H4 (cell line): ENCODE measurements at places on chromosomes 2 and 18. TPM values are rescaled to one million over a fixed set of nuclear protein-coding genes. Genes with fewer than 3 reads are reported as not detected.

Gene NXPH2
- 0.80 and 3.2 TPM in 2 replicates for total RNA-seq

GRCh38 chr18:11873670-11874340 lies 22.6 kb downstream of the CHMP1B start:
- no peak for DNase-seq

DNA sequence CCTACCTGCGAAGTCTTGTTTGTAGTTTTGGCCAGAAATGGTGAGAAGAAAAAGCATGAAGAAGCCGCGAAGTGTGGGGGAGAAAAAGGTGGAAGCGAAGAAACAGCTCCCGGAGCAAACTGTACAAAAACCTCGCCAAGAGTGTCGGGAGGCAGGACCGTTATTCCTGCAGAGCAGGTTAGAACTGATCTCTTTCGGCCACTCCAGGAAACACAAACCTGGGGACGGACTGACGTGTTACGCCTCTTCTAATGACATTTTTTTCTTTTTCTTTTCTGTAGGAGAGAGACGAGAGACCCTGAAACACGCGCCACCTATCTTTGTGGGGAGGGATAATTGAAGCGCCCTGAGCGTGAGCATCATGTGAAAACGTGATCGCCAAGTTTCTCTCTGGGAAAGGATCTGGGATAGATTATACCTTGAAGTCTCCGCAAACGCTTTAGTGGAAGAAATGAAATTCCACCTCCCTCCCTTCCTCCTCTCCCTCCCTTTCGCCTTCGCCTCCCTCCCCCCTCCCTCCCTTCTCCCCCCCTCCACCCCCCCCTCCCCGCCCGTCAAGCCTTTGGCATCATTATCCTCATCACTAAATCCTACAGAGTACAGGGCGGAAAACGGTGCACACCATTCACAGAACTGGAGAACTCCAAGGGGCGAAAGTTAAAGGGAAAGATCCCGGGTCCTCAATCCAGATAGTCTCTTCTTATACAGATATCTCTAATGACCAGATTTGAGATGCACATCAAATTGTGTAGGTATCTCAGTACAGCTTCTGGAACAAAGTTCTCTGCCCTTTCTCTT lies at the start of gene ZEB2:
Gene ZEB2, minus strand, starts transcription at position 186 of the 798 bp plus-strand sequence. CDS start 2,769 bp downstream, outside the sequence.
- DNase-seq, result peak; percentile 90

DNA sequence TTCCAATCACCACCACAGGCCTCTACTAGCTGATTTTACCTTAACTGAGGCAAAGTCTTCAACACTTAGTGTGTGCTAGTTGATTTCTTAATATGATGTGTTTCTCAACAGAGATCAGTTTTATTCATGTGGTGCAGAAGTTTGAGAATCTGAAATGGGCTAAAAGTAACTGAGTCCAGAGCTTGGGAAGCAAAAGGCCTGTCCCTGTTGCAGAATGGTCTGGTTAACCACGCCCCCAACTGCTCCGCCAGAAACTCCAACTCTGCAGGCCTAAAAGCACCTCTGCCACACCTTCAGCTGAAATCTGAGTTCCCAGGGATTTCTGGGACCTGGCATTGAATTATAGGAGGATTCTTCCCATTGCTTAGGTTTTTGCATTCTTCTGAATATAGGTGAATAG lies 44.9 kb downstream of the TWIST2 start:
- DNase-seq, result no peak

Gene SRBD1
- total RNA-seq, result 14.4 and 15.5 TPM in 2 replicates

- no peak for DNase-seq
Measured at GRCh38 chr18:8726963-8727705, 21.8 kb downstream of the MTCL1 start.

DNA sequence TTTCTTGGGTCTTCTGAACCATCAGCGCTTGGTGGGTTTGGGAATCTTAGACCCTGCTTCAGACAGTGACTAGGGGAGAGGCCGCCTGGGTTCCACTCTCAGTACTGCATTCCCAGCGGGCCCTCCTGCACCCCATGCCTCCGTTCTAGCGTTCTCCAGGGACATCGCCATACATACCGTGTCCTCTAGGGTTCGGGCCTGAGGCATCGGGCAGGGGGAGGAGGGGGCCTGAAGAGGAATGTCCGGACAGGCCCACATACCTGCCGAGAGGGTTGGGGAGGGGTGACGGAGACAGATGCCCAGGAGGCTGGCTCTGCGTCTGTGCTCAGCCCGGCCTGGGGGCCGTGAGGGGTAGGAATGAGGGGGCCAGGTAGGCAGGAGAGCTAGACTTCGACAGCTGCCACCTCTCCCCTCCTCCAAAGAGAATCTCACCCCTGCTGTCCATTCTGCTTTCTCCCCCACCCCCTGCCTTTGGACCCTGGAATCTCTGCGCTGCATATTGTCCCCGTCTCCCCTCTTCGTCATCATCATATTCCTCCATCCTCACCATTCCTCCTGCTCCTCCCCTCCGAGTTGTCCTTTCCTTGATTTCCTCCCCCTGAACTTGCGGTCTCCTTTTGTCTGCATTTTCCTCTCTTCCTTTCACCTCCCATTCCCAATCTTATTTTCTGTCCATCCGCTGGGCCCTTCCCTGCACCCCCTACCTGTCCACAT lies 7.8 kb upstream of the WNT10A start:
- DNase-seq, result no peak

- peak; percentile 42 for DNase-seq
Measured at GRCh38 chr2:73111073-73112025, 1.4 kb downstream of the RAB11FIP5 start.

GRCh38 chr18:3499501-3499900 lies 49.5 kb downstream of the TGIF1 start:
- DNase-seq, result no peak

Gene CCDC85A
- 0.14 TPM in 1 of 2 replicates, not detected in the other for total RNA-seq

- no peak for DNase-seq
Measured at GRCh38 chr2:127984551-127984950, 43.3 kb downstream of the SAP130 start.

Gene C2orf72
- total RNA-seq, result 0.75 and 1.4 TPM in 2 replicates

Gene FOXI3
- total RNA-seq, result not detected in 2 replicates

Gene C2orf15
- 0.37 and 3.8 TPM in 2 replicates for total RNA-seq

Gene ALPG
- total RNA-seq, result not detected in 2 replicates

DNA sequence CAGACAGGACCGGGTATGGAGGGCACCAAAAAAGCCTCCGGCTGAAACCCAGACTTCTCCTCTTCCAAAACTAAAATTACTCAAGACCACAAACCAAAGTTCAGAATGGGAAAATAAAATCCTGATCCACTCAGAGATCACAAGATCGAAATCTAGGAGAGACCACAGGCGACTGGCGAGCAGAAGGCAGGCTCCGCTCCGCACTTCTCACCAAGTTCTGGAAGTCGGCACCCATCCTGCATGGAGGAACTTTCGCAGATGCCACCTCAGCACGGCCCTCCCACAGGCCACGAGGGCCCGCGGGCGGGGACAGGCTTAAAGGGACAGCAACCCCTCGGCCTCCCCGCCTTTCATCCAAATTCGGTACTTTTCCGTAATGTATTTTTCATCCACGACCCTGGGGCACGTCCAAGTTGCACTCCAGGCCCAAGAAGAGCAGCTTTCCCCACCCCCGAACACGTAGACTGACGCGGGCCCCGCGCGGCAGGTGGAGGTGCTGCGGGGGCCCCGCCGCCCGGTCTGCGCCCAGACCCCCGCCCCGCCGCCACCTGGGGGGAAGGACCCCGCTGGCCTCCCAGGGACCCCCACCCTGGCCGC lies 43.7 kb downstream of the HDLBP start:
- DNase-seq, result peak; percentile 63

GRCh38 chr18:49920731-49921130 lies 107.4 kb upstream of the ACAA2 start:
- DNase-seq, result peak; percentile 32

- DNase-seq, result no peak
Measured at GRCh38 chr18:50849419-50849821, 29.5 kb upstream of the ME2 start.

DNA sequence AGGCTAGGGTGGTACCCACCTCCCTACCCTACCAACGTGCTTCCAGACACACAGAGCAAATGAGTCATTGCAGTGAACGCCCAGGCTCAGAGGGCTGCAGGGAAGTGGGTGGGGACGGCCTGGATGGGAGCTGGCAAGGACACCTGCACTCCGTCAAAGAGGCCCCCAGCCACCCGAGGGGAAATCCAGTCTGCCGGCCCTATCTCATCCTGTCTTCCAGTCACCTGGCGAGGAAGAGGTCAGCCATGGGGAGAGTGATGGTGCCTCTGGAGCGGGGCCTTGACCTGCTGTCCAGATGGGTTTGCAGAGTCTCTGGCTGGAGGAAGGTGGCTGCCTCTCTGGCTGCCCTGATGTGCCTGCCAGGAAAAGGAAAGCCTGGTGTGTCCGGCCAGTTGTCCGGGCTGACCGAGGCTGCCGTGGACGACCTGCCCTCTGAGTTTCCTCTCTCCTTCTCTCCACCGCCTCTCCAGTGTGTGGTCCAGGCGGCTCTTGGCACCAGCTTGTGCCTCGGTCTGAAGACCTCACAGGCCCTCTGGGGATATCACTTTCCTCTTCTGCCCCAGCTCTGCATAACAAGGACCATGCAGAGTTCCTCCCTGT lies 209.7 kb upstream of the COPS8 start:
- peak; percentile 39 for DNase-seq

GRCh38 chr2:200226451-200227426 lies 79.8 kb upstream of the SPATS2L start:
- no peak for DNase-seq

Gene INO80C
- total RNA-seq, result 3.2 and 4.9 TPM in 2 replicates

Gene PLCL1
- 0.19 and 0.31 TPM in 2 replicates for total RNA-seq

- no peak for DNase-seq
Measured at GRCh38 chr2:15557887-15558311, 3.2 kb downstream of the NBAS start.

Gene TRAF3IP1
- 1.8 and 7.4 TPM in 2 replicates for total RNA-seq

DNA sequence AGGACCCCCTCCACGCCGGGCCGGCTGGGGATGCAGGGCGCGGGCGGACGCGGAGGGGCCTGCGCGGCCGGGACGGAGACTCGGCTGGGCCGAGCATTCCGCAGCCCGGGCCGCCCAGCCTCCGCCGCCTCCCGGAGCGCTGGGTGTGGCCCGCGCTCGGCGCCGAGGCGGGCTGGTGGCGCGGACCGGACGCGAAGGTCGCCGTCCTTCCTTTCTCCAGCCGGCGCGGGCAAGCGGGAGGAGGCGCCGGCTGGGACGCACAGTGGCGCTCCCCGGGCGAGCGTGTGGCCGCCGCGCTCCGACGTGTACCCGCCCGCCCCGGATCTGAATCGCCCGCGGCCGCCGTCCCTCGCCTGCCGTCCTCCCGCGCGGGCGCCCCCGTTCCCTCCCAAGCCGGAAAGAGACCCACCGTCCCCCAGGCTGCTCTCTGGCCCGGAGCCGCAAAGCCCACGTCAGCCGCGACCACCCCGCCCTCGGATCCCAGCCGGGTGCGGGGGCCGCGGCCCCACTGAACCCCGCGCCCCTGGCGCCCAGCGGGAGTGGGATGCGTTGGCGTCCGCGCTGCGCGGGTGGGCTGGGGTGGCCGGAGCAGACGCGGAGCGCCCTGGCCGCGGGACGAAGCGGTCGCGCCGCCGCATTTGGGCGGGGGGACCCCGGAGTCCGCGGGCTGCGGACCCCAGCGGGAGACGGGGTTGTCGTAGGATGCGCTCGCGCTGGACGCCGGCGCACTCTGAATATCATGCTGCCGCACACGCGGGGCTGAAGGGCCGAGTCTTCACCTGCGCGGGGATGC lies 634 bp downstream of the SPATS2L start:
- DNase-seq, result no peak

- no peak for DNase-seq
Measured at GRCh38 chr2:119549241-119549640, 5.0 kb downstream of the CFAP221 start.

GRCh38 chr2:20649576-20649975 lies 1.3 kb downstream of the HS1BP3 start:
- no peak for DNase-seq

DNA sequence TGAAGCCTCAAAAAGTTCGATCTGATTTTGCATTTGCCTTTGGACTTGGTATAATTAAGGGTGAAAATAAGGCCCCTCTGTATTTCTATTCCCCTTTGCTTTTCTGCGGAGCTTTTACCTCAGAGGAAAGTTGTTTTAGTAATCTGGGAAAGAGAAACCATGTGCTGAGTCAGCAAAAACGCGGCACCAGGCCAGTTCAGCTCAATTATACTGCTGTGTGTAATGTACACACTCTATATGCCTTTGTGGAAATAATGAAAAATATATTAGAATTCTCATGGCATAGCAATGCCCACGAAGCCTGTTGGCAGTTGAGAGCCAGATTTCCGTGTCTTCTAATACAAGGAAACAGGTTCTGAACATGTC lies 161.9 kb upstream of the SIX2 start:
- DNase-seq, result no peak

- no peak for DNase-seq
Measured at GRCh38 chr2:200730302-200730701, 81.4 kb upstream of the BZW1 start.

Gene C2orf66
- not detected in 2 replicates for total RNA-seq

Gene RIT2
- total RNA-seq, result 2.1 and 5.1 TPM in 2 replicates

GRCh38 chr2:88845772-88846661 lies 154.5 kb downstream of the RPIA start:
- no peak for DNase-seq

DNA sequence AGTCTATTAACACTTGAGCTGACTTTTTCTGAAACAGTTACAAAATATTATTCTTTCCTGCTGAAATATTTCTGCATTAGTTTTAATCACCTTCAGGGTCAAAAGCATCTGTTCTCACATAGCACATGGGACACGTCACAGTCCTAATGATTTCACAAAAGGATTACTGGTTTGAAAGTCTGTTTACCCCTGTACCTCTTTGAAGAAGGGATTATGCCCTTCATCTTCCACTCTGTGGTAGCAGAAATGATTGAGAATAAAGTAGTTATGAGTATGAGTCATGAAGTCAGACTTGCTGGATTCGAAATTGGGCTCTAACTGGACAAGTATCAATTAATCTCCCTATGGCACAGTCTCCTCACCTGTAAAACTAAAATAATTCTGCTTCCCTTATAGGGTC lies 121.2 kb downstream of the SATB2 start:
- DNase-seq, result no peak

DNA sequence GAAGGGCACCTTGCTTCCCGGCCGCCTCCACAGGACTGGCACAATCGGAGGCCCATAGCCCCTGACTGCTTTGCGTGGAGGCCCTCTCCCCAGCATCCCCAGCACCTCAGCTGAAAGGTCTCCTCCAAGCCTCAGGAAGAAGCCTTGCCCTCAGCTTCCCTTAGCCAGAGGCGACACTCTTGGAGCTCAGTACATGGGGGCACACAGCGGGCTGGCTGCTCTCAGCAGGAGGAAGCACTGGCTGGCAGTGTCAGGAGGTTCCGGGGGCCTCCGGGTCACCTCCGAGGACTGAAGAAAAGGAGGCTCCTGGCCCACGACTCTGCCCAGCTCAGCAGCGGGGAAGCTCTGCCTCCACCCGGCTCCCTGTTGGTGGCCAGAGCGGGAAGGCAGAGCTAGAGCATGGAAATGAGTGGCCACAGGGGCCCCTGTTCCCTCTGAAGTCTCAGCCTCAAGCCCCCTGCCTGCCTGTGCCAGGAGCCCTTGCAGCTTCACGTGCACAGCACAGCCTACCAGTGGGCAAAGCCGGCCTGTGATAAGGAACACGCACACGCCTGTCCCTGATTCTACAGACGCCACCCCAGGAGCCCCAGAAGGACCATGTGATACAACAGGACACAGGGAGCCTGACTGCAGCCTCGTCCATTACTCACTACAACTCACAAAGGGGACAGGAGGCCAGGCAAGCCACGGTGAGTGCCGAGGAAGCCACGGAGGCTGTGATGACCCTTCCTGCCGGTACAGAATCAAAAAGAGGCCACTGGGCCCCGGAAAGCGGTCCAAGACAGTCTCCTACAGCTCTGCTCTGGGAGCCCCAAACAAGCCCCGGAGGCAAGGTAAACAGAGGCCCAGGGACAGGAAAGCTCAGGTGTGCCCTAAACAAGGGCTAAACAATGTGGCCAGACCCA lies 15.5 kb downstream of the HDAC4 start:
- no peak for DNase-seq
